Left renal cortex interstitium (tissue), 4 donors: ENCODE measurements at places on chromosomes 7 and 10. TPM values are rescaled to one million over a fixed set of nuclear protein-coding genes. Genes with fewer than 3 reads are reported as not detected.
A peak's percentile ranks its signal among the peaks of the same experiment; 100 is the strongest.

GRCh38 chr10:2921956-2922680, 145.2 kb upstream of the PFKP start:
- no peak for DNase-seq

GRCh38 chr10:52314822-52315552, 906 bp downstream of the DKK1 start:
- peak; percentile 13 for DNase-seq

DNA sequence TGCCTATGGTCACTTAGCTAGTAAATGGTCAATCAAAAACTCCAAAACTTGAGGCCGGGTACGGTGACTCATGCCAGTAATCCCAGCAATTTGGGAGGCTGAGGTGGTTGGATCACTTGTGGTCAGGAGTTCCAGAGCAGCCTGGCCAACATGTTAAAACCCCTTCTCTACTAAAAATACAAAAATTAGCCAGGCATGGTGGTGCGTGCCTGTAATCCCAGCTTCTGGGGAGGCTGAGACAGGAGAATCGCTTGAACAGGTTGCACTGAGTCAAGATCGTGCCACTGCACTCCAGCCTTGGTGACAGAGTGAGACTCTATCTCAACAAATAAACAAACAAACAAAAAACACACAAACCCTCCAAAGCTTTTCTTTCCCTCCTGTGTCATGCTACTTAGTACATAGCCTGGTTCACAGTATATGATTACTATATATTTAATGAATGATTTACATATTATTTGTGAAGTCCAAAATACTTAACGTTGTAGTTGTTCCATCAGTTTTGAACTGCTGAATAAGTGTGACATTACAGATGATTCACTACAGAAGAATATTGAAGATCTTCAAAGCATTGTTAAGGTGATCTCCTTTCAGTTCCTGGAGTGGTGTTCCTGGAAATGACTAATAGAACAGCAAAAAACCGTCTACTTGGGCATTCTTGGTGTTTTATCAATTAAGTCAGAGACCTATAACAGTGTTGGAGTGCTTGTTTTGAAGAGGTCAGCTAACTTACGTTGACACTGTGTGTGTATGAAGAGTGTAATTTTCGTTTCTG, 72.9 kb downstream of the ADK start:
- DNase-seq, result no peak

DNA sequence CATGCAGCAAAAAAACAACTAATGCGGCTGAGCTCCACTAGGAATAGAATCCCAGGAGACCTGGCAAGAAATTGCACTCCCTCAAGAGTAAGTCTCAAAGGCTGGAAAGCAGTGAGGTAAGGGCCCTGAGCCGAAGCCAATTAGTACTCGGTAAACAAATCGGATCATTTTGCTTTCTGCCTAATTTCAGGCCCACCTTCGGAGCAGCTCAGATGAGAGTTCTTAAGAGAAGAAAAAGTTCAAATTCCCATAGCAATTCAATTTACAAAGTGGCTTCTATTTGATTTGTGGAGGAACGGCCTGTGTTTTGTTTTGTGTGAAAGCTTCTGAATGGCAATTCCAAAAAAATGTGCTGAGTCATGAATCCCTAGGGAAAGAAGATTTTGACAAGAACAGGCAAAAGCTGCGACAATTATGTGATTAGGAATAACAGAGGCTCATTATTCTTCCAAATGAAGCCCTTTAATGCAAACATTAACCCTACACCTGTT, 60.9 kb downstream of the SLC16A9 start:
- no peak for DNase-seq

YAE1 gene
- polyA plus RNA-seq, result 44.1 TPM

DNA sequence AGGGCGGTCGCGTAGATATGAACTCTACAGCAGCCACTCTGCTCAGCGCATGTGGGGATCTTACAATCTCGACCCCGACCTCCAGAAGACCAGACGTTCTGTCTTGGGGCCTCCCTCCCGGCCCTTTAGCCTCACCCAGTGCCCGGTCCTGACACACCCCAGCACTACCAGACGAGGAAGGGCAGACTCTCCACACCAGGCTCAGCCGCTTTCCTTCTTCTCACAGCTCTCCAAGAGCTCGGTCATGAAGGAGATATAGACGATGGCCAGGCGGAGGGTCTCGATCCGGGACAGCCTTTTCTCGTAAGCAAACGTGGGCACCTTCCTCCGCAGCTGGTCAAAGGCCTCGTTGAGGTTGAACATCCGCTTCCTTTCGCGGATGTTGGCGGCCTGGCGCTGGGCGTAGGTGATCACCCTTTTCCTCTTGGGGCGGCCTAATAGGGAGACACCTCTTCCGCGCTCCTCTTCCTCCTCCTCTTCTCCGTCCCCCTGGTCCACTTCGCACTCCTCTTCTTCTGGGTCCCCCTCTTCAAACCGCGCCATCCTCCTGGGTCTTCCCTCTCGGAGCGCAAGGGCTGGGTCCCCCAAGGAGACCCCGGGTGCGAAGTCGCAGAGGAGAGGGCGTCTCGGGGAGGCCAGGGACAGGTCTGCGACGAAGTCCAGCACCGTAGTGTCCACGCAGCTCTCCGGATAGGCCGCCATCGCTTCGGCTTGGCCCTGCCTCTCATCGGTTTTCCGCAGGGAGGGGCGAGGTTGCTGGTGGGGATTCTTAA, at the start of gene FERD3L:
TSS of gene FERD3L (minus strand) at position 761 of the 773 bp plus-strand sequence. CDS start at position 702, 59 bp downstream.
- no peak for DNase-seq

HOXA4 gene
- 25.4 TPM for polyA plus RNA-seq

- DNase-seq, result no peak
Observed at GRCh38 chr10:680745-681144, 8.7 kb downstream of the DIP2C start.

- no peak for DNase-seq
Observed at GRCh38 chr7:143908120-143908519, 6.1 kb upstream of the TCAF1 start.

DNA sequence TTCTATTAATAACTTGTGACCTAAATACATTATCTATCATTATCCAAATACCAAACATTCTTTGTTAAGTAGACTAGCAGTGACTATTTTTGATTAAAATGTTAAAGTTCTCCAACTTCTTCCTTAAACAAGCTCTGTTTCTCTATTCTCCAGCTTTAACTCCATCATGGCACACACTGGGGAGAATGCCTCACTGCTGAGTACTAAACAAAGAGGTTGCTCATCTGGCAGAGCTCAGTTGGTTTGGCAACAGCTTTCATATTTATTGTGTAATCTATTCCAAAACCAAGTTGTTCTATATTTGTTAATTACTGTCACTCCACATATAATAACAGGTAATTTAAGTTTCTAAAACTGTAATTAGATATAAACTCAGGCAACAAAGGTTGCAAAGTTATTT, 89.6 kb downstream of the USP6NL start:
- DNase-seq, result no peak

CFAP70 gene
- polyA plus RNA-seq, result 10.0 TPM

- DNase-seq, result no peak
Observed at GRCh38 chr7:155428171-155428834, 29.6 kb upstream of the EN2 start.

GRCh38 chr10:102376901-102377300, 18.6 kb upstream of the NFKB2 start:
- DNase-seq, result no peak

CALY gene
- polyA plus RNA-seq, result 0.31 TPM

DNA sequence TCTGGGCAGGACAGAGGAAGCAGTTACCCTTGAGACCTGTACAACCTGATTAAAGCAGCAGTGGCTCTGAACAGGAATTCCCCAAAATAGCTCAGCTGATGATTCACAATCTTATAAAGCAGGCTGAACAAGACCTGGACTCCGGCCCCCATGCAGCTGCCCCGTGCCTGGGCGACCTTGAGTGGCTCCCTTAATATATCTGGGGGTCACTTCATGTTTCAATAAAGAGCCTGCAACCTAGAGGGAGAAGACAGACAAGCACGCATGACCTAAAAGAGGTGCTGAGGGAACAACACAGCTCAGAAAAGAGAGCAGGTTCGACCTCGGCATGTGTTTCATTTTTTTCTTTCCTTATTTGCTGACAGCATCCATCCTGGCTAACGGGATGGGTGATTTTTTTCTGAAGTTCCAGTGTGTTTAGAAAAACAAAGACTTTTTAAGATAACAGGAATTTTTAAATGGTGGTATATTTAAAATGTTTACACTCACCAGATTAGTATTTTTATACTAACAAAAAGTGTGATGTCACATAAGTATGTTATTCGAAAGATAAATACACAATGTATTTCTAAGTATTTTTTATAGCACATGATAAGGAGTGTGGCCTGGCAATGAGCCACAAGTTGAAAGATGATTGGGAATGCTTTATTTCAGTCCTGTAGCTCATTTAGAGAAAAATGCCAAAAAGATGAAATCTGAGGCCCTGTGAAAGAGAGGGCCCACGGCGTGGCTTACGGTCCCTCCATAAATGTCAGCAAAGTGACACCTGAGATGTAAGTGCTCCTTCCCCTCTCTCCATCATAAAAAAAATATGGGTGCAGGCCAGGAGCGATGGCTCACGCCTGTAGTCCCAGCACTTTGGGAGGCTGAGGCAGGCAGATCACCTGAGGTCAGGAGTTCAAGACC, 161.3 kb downstream of the SLIT1 start:
- no peak for DNase-seq

GRCh38 chr7:145534301-145534700, 582.3 kb upstream of the CNTNAP2 start:
- no peak for DNase-seq

PIP4K2A gene
- polyA plus RNA-seq, result 27.9 TPM

- DNase-seq, result no peak
Observed at GRCh38 chr7:101146-102046, 91.0 kb upstream of the FAM20C start.

- DNase-seq, result no peak
Observed at GRCh38 chr7:133583545-133584171, 330.8 kb downstream of the EXOC4 start.

DNA sequence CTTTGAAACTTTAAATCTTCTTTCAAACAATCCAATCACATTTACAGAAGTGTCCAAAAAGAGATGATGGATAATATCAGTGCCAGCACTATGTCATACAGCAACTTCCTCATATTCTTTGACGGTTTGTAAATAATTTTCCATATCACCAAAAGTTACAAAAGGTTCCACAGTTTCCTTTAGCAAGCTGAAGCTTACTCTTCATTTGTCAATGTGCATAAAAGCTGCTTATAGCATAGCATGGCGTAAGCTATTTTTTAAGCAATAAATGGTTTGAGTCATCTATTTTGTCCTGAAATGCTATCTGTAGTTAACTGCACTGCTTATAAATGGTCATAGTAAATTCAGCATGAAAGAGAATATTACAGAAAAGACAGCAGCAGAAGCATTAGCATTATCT, 95.1 kb downstream of the ETV1 start:
- DNase-seq, result no peak

NUDT5 gene
- 72.4 TPM for polyA plus RNA-seq

DNA sequence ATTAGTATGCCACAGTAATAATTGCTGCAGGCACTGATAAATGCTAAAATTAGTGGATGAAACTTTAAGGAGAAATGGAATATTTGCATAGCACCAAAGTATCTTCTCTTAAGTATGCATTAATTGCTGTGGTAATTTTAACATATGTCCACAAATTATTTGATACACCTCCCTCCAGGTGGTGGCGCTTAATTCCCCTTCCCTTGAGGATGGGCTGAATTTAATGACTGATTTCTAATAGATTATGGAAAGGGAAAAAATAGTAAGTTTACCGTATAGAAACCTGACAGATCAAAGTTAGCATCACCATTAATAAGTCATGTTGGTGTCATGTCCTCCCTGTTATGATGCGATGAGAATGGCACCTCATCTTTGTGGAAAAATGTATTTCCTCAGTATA, 519.2 kb downstream of the TFEC start:
- no peak for DNase-seq

MEIG1 gene
- 1.6 TPM for polyA plus RNA-seq

- no peak for DNase-seq
Observed at GRCh38 chr10:126080879-126081411, 184.6 kb downstream of the FANK1 start.

- DNase-seq, result no peak
Observed at GRCh38 chr10:22993314-22993713, 65.5 kb downstream of the ARMC3 start.

DNA sequence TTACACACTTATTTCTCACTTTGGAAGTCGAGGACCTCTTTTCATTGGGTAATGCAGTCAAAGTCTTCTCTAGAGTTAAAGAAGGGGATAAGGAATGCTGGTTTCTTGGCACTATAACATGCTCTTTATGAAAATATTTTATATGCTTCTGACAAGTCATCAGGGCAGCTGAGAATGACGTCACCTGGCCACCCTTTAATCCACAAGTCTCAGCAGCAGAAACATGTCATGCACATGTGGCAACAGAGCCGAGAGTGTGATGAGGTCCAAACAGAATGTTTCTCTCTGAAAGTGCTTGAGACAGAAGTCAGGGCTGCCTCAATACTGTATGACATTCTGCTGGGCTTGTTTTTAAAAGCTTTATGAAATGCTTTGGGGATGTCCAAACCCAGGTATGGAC, 63.5 kb upstream of the C10orf90 start:
- no peak for DNase-seq

TMEM270 gene
- not detected for polyA plus RNA-seq

AKR1B1 gene
- polyA plus RNA-seq, result 102 TPM

EN2 gene
- 0.76 TPM for polyA plus RNA-seq
